ENCODE measurements at places on chromosomes 6 and 20.

DNA sequence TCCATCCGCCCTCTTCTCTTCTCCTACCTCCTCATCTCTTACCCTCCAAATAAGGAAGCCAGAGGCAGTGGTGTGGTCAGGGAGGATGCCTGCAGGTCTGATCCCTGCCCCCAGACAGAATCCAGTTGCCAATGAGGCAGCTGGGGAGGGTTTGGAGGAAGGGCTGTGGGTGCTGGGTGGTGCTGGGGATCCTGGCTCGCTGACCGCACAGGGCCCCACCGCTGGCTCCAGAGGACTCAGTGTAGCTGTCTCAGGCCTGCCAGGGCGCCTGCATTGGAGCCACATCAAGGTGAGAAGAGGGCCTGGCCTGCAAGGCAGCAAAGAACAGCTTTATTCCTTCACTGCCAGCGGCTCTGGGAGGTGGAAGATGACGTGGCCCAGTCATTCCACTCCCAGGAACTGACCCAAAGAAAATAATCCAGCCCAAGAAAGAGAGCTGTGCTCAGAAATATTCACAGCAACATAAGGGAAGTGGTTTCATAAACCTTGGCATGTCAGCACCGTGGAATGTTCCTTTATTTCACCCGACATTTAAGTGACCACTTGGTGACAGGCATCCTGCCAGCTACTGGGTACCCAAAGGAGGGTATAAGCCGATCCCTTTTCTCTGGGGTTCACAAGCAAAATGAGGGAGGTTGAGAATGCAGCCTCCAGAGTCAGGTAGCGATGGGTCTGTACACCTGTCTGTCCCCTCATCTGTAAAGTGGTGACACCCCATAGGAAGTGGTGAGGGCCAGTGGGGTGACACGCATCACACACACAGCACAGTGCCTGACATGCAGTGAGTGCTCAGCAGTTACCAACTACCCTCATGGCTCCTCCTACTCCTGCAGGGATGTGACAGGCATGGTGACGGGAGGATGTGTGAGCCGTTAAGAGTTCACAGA is 125.1 kb downstream of the SNX5 start:
- DNase-seq = peak; percentile 86

DNA sequence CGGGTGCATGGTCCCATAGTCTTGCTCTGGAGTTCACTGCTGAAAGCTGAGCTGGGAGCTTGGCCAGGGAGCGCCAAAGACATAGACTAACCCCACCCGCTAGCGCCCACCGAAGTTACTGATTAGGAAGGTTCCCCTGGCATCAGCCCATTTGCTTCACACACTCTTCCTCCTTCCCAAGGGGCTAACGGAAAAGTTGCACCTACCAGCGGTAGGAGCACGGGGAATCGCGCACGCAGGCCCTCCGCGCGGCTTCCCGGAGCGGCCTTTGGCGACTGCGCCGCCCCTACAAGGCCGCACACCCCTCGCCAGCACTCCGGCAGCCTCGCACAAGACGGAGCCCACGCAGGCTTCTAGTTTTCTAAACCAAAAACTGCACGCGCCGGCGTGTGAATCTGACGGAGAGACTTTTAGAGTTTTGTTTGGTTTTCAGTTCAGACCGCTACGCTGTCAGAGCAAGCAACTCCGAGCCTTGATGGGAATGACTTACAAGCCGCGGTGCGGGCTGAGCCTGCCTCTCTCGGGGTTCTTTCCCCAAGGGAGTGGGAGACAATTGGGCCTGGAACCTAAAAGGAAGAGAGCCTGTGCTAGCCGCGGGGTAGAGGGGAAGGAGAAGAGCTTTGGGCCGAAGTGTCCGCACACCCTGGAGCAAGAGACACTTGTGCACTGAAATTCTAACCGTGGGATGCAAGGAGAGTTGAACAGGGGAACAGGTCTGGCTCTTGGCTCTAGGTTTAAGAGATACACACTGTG is 891 bp upstream of the POU3F2 start:
- DNase-seq = no peak

GRCh38 chr6:143099647-143100046 is 39.0 kb downstream of the AIG1 start:
- no peak for DNase-seq

DNA sequence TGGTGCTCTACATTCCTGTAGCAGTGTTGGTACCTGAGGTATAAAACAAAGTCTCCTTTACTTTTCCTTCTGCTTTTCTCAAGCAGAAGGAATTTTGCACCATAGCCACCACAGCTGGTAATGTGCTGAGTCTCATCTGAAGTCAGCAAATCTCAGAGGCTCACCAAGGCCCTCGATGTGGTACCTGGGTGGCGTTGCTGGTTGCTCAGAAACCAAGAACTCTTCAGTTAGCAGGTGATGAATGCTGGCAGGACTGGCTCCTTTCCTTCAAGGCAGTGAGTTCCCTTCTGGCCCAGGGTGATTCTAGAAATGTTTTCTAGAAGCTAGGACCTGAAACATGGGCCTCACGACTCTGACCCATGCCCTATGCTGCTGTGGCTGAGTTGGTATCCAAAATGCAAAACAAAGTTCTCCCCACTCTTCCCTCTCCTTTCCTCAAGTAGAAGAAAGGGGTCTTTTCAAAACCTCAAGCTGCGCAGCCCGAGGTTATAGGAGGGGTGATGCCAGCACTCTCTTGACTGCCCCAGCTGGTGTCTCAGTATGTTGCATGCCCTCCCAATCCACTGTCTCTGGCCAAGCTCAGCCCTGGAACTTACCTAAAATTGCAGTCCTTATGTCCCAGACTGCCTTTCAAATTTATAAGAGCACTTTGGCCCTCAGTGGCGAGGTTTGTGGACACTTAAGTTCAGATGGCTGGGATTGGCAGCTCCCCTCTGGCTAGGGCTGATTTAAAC is 592.3 kb downstream of the FRK start:
- no peak for DNase-seq

GRCh38 chr6:82015526-82015925 is 232.0 kb downstream of the IBTK start:
- DNase-seq = no peak

DNA sequence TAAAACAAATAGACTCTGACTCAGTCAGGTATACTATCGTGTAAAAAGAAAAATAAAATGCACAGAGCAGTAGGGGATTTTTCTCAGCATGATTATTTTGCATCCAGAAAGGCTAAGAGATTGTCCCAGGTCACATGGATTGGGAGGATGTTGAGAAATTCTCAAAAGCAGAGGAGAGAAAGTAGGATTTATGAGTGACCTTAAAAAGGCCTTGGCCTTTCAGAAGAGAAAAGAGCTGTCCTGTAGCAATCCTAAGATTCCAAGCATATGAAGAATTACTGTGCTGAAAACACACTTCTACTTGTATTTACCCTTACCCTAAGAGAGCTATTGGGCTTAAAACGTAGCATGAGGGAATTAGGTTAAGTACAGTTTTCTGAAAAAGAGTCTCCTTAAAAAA is 149.7 kb upstream of the ENPP5 start:
- DNase-seq = no peak
